ENCODE measurements at places on chromosomes 4 and X.

- no peak for DNase-seq
Observed at GRCh38 chr4:137535718-137536117, 3.4 kb upstream of the PCDH18 start.

DNA sequence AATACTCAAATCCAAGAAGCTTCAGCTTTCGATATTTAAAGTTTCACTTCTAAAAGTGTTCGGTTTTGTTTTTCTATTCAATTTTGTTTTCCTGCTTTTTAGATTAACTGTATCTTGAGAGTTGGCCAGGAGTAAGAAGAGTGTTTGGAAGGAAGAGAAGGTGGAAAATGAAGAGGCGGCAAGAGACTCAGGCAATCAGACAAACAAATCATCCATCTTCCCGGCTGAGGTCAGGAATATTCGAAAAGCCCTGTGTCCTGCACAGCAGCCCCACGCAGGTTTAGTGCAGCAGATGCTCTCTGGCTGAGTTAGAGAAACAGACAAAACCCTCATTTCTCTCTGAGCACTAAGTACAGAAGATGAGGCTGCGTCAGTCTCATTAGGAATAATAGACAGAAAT is 330.3 kb upstream of the NOCT start:
- no peak for DNase-seq

DNA sequence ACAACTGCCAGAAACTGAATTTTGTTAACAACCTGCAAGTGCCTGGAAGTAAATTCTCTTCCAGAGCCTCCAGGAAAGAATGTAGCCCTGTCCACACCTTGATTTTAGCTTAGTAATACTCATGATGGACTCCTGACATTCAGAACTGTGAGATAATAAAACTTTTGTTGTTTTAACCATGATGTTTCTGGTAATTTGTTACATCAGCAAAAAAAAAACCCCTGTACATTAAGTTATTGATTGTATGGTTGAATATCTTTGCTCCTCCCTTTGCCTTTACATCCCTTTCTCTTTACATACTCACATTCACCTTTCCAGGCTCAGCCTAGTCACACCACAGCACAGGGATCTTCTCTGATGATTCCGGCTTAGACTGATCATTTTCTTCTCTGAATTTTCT is 881.8 kb upstream of the GRID2 start:
- no peak for DNase-seq

DNA sequence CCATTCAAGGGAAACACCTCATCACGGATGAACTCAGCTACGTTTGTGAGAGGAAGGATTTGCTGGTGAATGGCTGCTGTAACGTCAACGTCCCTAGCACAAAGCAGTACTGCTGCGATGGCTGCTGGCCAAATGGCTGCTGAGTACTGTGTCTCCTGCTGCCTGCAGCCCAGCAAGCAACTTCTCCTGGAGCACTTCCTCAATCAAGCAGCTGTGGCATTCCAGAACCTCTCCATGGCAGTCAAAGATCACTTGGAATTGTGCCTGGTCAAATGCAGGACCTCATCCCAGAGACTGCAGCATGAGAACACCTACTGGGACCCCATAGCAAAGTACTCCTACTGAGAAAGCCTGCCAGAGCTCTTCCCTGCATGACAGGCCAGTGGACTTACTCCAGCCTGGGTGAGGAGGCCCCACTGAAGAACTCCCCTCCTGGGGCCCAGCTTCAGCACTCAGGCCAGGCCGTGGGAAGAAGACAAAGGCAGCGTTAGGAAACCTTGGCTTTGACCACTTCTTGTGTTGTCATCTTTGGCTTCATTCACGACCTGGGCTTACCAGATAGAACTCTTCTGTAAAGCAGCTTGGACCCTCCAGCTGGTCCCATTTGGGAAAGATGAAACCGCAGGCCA is 244.3 kb downstream of the RBMX2 start:
- no peak for DNase-seq

DNA sequence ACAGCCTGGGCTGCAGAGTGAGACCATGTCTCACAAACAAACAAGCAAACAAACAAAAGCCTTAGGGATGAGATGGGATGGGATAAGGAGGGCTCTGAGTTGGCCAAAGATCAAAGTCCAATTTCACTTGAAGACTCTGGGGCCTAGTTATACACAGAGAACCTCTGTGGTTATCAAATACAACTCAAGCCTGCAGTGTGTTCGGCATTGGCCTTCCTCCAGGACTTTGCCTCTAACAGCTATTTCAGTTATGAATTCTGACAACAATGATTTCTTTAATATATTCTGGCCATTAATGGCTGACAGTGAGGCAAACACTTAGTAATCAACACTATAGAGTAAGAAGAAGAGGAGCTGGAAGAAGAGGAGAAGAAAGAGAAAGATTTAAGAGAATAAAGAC is 171.1 kb downstream of the PDGFRA start:
- DNase-seq = no peak

GRCh38 chr4:48571471-48571870 is 81.4 kb downstream of the ZAR1 start:
- DNase-seq = no peak

DNA sequence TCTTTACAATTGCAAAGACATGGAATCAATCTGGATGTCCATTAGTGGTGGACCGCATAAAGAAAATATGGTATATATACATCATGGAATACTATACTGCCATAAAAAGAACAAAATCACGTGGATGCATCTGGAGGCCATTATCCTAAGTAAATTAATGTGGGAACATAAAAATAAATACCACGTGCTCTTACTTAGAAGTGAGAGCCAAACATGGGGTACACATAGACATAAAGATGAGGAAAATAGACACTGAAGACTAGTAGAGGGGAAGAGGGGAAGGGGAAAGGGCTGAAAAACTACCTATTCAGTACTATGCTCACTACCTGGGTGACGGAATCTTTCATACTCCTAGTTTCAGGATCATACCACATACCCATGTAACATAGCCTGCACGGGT is 179.3 kb upstream of the TECRL start:
- no peak for DNase-seq

- DNase-seq = no peak
Observed at GRCh38 chrX:115339441-115340025, 50.0 kb downstream of the LUZP4 start.

DNA sequence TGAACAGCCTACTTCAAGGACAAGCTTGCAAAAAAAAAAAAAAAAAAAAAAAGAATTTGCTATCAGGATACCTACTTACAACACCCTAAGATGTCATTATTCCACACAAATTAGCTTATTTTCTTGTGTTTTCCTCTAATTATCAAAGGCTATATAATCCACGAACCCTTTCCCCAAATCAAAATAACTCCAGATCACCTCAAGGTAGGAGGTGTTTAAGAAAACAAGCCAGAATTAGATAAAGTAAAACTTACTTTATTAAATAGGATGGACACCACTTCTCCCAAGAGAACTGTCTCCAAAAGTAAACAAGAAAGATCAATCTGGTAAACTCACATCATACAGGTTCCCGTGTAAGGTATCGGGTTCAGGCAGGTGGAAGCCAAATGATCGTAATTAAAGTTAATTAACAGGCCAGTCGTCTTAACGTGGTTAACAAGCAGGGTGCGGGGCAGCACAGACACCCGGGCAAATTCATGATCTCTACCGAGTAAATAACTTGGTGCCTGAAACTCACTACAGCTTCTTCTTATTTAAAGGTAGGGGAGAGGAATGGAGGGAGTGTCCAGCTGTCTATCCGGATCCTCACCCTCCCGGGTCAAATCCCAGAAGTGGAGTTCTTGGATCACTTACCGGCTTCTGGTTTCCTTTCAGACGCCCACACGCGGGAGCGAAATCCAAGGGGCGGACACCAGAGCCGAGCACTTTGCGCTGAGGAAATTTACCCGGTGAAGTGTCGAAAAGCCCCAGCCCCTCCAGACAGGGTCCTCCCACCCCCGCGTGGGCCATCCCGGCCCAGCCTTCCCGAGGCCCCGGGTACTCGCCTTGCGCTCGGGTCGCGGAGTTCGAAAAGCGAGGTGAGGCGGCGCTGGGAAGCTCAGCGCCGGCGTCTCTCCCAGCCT is 708 bp downstream of the ARAP2 start:
- DNase-seq = no peak

- DNase-seq = no peak
Observed at GRCh38 chr4:54882616-54883015, 224.9 kb downstream of the KIT start.

DNA sequence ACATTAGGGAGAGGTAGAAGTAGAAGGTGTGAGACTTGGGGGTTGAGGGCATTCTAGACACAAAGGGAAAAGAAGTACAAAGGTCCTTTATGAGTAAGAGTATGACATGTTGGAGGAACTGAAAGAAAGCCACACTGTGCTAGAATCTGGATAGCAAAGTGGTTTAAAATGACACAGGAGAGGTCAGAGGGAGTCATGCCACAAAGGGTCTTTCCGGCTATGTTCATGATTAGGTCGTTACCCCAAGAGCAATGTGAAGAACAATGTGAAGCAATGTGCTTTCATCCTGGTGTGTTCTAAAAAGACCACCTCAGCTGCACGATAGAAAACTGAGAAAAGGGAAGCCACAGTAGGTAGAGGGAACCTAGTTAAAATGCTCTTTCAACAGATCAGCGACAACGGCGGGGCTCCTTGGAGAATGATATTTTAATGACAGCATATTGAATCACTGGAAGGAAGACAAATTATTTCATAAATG is 29.2 kb downstream of the SMIM14 start:
- DNase-seq = no peak

DNA sequence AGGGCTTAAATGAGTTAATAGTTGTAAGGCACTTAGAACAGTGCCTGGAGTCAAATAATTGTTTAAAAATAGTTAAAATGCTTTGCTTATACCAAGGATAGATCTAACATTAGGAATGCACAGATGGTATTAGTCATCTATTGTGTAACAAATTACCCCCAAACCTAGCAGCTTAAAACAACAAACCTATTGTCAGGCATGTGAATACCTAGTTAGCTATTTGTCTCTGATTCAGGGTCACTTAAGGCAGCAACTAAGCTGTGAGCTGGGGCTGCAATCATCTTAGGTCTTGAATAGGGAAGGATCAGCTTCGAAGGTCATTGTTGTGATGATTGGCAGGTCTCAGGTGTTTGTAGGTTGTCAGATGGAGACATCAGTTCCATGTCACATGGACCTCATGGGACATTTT is 42.4 kb upstream of the AGA start:
- no peak for DNase-seq

DNA sequence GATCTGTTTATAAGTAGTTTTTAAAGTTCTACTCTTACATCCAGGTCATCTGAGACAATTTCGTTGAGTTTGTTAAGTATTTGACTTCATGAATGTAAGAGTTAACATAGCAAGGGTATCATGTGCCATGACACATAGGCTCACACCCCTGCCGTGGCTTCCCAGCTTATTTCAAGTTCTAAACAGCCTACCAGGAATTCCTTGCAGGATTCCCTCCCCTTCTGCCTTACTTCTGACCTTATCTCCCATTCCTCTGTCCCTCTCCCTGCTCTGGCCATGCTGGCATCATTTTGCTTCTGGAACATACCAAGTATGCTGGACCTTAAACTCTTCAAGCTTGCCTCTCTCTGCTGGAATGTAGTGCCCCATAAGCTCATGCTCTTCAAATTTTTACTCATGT is 369.9 kb upstream of the PCDH7 start:
- DNase-seq = no peak

DNA sequence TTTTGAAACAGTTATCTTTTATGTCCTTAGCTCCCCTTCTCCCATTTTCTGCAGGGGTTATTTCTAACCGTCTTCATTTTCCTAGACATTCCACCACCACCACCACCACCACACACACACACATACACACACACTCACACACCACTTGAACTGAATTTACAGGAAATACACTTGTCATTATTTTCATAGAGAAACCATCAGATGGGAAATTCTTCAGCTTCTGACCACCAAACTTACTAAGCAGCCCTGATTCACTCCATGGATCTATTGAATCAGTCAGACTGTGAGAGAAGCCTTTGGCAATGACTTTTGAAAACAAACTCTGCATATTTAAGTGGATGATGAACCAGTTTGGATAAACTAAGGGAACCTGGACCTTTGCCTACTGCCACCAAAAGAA is 210.1 kb upstream of the NHS start:
- no peak for DNase-seq

DNA sequence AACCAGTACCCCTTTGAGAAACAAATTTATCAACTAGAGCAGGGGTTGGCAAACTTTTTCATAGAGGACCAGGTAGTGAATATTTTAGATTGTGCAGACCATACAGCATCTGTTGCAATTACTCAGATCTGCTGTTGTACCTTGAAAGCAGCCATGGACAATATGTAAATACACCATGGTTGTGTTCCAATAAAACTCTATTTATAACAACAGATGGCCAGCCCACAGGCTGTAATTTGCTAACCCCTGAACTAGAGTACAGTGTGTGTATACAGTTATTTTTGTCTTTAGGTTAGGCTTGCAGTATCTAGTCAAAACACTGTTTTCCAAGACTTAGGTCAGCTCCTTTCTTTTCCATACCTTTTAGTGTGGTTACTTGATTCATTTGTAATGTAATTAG is 54.4 kb downstream of the PHKA1 start:
- DNase-seq = no peak

DNA sequence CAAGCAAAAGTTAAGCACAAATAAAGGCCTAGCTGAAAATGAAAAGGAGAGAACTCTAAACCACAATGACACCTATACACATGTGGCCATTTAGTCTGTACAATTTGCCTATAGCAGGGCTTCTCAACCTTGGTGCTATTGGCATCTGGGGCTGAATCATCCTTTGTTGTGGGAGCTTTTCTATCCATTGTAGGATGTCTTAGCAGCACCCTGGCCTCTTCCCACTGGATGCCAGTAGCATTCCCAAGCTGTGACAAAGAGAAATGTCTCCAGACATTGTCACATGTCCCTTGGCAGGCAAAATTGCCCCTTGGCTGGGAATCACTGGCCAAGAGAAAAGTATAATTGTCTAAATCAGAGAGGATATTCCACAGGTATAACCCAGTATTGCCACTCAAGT is 13.5 kb upstream of the PRPS2 start:
- no peak for DNase-seq
